Occipital lobe (tissue), 3 donors: ENCODE measurements at places on chromosomes 3 and 15. TPM values are rescaled to one million over a fixed set of nuclear protein-coding genes. Genes with fewer than 3 reads are reported as not detected.

DNA sequence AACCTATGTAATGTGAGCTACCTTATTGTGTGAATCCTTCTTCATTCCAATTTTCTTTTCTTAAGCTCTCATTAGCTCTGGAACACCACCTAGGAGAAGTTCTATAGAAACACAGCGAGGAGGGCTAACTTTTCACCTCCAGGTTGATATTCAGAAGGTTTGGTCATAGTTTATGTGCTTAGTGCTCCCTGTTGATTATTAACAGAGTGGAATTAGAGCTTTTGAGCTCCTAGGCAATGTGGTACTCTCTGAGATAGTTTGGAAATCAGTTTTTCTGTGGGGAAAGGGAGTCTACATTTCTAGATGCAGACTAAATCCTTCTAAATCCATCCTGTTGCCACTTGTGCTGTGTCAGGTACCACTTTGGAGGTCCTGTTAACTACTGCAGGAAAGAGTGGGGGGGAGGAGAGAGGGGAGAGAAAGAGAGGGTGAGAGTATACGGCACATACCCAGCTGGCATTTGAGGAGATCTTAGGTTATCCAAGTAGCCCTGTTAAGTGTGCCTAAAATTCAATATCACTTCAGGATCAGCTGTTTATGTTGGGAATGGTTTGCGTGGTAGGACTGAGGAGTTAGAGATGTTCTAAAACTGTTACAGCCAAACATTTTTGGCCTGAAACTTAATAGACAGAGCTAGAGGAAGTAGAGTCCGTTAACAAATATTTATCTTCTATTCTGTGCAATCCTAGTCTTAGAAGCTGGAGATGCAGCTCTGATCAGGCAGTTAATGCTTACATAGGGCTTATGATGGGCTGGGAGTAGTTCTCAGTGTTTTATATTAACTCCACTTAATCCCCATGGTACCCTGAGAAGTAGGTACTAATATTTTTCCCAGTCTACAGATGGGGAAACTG lies 117.5 kb upstream of the PROK2 start:
- no peak for DNase-seq

GRCh38 chr3:85678713-85679112 lies 719.9 kb downstream of the CADM2 start:
- no peak for DNase-seq

DNA sequence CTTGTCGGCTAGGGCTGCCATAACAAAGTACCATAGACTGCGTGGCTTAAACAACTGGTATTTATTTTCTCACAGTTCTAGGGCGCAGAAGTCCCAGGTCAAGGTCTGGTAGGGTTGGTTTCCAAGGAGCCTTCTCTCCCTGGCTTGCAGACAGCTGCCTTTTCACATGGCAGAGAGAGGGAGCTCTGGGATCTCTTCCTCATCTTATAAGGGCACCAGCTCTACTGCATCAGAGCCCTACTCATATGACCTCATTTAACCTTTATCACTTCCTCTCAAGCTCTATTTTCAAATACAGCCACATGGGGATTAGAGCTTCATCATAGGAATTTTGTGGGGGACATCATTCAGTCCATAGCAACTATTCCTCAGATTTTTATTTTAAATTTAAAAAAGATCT lies 17.6 kb upstream of the PAQR9 start:
- no peak for DNase-seq

GRCh38 chr3:15287565-15288330 lies 44.6 kb downstream of the SH3BP5 start:
- no peak for DNase-seq

The HESX1 gene
- 0.47 TPM for total RNA-seq

DNA sequence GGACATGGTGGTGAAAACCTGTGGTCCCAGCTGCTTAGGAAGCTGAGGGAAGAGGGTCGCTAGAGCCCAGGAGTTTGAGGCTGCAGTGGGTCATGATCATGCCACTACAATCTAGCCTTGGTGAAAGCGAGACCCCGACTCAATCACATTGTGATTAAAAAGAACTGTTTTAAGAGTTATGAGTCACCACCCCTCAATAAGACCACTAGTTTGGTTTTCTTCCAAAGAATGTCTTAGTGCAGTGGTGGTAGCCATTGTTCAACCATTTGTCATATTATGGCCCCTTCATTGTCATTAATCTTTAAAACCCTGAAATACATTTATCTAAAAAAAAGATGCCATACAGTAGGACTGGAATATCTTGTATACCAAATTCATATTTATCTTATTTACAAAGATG lies 48.8 kb downstream of the BLM start:
- no peak for DNase-seq

The IL17RC gene
- 4.5 TPM for total RNA-seq

The HCN4 gene
- 3.0 TPM for total RNA-seq

DNA sequence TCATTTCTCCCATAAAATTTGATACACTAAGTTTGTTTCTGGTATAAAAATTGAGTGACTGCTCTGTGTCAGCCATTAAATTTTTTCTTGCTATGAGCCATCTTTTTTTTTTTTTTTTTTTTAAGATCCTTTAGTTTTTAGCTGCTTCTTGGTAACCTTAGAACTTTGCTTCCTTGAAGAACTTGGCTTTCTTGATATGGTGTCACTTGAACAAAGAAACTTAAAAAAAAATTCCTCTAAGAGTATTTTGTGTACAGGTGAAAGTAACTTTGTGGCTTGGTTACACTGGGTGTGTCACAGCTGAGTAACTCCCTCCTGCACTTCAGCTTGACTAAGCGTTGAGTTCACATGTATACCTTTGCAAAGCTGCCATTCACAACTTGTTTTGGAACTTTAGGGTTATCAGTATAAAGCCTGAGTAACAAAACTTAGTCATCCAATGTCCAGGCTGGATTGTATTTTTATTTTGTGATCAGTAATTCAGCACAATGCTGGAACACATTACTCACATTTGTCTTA lies 6.5 kb downstream of the CHD2 start:
- no peak for DNase-seq

GRCh38 chr3:14689247-14689980 lies 14.5 kb downstream of the C3orf20 start:
- no peak for DNase-seq

The CHRM5 gene
- 0.47 TPM for total RNA-seq

DNA sequence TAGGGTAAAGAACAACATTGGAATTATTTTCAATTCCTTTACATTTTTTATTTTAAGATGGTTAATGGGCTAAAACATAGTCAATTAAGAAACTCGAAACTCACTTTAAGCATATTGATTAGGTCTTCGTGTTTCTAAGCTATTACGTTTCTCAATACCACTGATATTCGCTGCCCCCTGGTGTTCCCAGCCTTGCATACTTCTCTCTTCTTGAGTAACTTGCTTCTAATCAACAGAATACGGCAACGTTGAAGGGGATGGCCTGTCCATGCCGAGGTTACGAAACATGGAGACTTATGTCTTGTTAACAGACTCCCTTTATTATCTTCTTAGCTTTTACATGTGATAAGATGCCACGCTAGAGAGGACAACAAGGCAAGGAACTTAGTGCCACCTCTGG lies 43.6 kb downstream of the ROBO1 start:
- no peak for DNase-seq

DNA sequence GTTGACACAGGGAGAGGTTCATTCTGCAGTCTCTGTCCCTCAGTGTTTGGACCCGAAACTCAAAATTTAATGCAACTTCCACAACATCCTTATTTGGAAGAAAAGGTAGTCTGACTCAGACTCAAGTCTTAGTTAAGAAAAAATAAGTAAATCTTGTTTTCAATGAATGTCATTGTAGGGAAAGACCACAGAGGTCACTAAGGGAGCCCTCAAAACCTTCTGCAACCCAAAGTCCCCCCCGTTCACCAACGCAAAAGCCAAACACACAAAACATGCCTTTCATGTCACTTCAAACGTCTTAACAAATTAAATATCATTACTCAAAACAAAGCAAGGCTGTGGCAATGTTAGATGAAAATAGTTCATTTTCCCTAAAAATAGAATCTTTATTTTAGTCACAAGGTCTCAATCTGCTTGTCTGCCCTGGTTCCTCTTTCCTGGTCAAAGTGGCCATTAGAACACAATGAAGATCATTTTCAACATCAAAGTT lies 20.9 kb upstream of the SSUH2 start:
- no peak for DNase-seq

The FHIT gene
- total RNA-seq = 3.6 TPM

GRCh38 chr3:195884691-195885035 lies 23.7 kb downstream of the TNK2 start:
- no peak for DNase-seq

DNA sequence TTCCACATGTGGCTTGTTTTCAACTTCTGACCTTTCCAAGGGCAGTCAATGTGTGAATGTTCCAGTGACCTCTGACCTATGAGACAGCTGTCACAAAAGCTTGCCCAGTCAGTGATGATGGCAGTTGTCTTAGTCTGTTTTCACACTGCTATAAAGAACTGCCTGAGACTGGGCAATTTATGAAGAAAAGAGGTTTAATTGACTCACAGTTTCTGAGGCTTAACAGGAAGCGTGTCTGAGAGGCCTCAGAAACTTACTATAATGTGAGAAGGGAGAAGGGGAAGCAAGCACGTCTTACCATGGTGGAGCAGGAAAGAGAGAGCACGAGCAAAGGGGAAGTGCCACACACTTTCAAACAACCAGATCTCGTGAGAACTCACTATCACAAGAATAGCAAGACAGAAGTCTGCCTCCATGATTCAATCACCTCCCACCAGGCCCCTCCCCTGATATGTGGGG lies 95.6 kb downstream of the ECT2 start:
- no peak for DNase-seq

The EPHA6 gene
- total RNA-seq = 219 TPM

DNA sequence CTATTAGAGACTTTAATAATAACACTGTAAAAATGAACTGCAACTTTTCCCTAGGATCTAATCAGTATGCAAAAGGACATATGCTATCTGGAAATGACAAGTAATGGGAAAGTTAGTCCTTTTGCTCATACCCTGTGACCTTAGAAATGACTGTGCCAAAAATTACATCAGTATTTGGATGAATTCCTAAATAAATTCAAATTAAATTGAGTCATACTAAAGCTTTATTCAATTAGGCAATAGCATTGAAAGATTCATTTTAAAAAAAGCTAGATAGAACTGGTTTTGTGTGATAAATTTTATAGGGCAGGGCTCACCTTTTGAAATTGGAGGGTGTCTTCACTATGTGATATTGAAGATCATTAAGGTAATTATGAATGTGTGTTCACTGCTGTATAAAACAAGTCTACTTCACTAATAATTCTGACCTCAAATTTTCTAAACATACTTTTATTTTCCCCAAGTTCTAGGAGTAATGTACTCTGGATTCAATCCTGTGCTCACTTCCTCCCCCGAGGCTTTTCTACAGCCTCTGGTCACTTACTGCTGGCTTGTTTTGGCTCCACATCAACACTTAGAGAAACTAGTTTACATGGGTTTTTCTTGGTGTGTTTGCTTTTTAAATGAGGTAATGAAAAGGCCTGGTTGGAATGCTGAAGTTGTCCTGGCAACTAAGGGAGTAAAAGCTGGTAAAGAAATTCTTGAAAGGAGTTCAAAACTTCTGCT lies 44.4 kb upstream of the SPTSSB start:
- no peak for DNase-seq

DNA sequence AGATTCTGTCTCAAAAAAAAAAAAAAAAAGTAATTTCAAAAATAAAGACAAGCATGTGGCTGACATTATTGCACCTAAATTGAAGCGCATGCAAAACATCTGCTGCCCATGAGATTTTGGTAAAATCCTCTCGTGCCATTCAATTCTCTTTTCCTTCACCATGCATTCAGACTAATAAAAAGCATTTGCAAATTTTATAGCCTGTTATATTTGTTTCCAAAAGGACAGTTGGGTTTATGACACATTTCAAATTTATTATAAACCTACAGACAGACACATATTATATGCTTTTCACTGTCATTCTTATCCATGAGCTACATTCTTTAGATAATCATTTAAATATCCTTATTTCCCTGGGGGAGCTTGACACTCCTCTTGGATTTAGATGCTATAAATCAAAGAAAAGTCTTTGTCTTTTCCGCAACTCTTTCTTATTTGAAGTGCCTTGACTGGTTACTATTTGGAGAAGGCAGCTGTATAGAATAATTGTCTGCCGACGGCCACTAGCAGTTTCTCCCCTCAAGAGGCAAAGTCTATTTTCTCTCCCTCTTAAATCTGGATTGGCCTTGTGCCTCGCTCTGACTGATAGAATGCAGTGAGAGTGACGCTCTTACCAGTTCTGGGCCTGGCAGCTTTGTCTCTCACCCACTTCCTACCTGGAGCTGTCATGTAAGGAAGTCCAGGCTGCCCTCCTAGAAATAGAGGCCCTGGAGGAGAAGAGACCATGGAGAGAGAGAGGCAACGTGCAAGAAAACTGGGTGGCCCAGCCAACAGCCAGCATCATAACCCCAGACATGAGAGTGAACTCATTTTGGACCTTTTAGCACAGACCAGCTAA lies 6.8 kb upstream of the LRIG1 start:
- no peak for DNase-seq

GRCh38 chr15:75835990-75836958 lies 7.0 kb upstream of the UBE2Q2 start:
- DNase-seq = no peak

The DHFR2 gene
- total RNA-seq = 14.0 TPM

The CCRL2 gene
- total RNA-seq = 1.1 TPM

The SRGAP3 gene
- total RNA-seq = 89.5 TPM

The ATP13A4 gene
- 17.2 TPM for total RNA-seq

- DNase-seq = no peak
These were observed 174.5 kb downstream of the CACNA1D start for GRCh38 chr3:53668872-53669271.

DNA sequence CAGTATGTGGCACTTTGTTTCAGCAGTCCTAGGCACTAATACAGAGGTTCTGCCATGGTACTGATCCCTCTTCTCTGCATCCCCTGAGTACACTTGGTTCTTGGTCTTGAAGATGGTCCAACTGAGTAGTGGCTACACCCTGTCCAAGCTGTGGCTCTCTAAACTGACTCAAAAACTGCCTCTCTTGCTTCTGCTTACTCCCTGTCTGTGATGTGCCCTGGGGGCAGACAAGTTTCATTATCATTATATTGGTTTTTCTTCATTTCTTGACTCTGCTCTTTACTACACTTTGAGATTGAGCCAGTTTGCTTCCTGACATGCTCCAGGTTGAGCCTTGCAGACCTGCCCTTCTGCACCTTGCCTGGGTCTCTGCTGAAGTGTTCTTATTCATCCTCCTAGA lies 18.9 kb upstream of the ST3GAL6 start:
- no peak for DNase-seq

DNA sequence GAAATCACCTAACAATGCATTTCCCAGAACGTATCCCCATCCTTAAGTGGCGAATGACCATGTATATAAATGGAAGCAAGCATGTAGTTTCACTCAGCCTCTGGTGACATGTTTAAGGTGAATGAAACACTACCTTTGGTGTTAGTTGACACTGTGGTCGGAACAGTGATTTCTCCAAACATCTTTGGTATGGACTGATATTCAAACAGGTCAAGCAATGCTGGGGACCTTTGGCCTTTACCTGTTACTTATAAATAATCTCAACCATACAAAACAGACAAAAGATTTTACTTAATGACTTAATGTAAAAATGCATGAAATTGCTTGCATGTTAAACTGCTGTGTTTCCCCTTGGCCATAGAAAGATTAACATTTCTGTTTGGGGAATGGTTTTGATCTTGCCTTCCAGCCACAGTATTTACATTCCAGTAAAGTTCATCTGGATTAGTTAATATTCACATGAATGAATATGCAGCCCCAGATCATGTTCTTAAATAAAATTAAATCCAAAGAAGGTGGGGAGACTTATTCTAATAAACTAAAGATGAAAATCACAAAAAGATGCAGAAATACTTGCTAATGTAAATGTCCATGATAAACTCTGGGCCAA lies 74.4 kb upstream of the HES1 start:
- no peak for DNase-seq

The TTLL3 gene
- 16.5 TPM for total RNA-seq

GRCh38 chr15:58551764-58552504 lies 120.1 kb downstream of the LIPC start:
- DNase-seq = peak; percentile 35

The PRR23C gene
- not detected for total RNA-seq
